Adrenal gland (tissue), 19 donors: ENCODE measurements at places on chromosomes 5 and 9.
A peak's percentile ranks its signal among the peaks of the same experiment; 100 is the strongest.

GRCh38 chr5:92328584-92329259 is 945.6 kb upstream of the ARRDC3 start:
- no peak for DNase-seq

GRCh38 chr5:96655085-96655484 is 7.1 kb upstream of the CAST start:
- no peak for DNase-seq

DNA sequence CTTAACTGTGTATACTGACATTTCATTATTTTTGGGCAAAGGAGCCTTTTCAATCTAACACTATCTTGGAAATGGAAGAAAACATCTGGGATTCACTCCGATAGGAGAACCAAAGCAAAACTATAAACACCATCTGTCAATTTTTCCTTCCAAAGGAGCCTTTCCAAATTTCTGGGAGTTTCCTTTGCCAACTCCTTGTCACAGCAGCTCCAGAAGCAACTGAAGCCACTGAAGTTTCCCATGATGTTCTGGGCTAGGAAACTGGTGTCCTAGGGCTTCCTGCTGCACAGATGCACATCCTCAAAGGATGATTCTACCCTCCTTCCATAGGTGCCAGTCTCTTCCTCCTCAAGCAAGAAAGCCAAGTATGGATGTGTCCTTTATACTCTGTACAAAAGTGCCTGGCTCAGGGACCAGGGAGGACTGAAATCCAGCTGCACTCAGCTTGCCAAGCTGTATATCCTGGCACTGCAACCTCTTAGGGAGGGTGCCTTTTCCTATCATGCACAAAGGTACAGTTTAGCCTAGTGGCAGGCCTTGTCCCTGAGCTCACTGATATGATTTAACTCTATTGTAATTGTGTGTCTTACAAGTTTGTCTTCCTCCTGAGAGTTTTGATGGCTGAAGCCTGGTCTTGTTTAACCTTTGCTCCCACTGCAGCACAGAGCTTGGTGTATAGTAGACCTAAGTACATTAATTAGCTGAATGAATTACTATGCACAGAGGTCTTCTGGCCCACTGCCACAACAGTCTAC is 8.4 kb upstream of the UBAP1 start:
- no peak for DNase-seq

DNA sequence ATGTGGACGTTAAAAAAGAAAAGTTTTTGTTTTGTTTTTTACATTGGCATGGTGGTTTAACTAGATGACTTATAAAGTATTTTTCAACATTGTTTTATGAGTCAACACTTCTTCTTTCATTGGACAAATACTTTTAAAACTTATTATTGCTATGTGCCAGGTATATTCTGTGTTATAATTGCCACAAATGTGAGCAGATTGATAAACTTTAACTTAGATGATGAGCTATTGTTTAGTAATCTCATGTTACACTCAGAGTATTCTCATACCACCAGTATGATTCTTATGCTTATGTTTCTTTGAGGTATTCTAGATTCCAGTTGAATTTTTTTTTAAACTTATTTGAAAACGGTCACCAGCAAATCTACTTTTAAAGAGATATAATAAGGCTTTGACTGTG is 60.3 kb downstream of the RASA1 start:
- DNase-seq = no peak

- no peak for DNase-seq
Observed at GRCh38 chr9:114114364-114114763, 15.3 kb upstream of the KIF12 start.

DNA sequence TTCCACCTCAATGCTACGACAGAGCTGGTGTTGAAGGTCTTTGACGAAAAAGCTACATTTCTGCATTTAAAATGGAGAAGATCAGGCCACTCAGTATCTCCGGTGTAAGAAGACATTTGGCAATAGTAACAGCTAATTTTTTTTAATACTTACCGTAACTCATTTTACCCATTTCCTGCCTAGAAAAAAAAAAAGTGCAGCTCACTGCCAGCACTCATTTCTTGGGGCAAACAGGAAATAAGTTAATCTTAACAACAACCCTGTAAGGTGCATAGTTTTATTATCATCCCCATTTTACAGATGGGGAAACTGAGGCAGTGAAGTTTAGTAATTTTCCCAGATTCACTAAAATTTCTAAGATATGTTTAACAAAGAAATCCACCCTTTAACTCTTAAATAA is 27.4 kb upstream of the KCNMB1 start:
- no peak for DNase-seq

DNA sequence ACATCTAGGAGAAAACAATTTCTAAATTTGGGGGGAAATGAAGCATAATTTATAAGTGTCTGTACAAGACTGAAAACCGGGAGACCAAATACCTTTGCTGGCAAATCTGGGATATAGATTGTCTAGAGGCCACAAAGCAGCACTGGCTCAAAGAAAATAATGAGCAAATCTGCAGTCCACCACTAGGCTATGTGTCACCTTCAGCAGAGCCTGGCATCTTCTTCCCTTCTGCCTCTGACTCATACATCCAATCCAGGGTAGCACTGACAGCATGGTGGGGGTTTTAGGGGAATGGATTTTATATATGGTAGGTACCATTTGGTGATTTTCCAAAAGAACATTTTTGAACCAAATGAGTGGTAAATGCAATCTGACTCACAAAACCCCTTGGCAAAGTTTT is 12.8 kb downstream of the FAM81B start:
- no peak for DNase-seq

- no peak for DNase-seq
Observed at GRCh38 chr9:82284758-82285157, 296.2 kb downstream of the SPATA31D1 start.

- DNase-seq = no peak
Observed at GRCh38 chr5:80048084-80048780, 13.1 kb downstream of the THBS4 start.

GRCh38 chr5:56819060-56819881 is 3.9 kb downstream of the MAP3K1 start:
- DNase-seq = no peak

DNA sequence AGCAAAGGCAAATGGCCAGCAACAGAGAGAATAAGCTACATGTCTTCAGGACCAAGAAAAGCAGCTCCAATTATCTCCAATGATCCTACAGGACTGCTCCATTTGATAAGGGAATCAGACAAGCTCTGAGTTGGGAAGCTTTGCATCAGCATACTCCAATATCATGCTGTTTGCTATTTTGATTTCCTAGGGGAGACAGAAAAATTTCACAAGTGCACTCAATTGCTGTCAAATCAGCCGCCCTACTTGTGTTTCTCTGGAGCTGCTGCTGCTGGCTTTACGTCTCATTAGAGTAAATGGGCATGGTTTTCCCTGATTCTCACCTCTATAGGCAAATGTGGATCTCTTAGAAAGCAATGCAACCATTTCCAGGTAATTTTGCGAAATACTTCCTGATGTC is 201.7 kb downstream of the PRELID2 start:
- DNase-seq = no peak

GRCh38 chr9:96453625-96454024 is 3.7 kb downstream of the HABP4 start:
- peak; percentile 20 for DNase-seq

- DNase-seq = no peak
Observed at GRCh38 chr9:112869917-112870316, 20.8 kb downstream of the SLC46A2 start.

GRCh38 chr9:105877721-105878120 is 183.4 kb downstream of the TMEM38B start:
- DNase-seq = no peak

DNA sequence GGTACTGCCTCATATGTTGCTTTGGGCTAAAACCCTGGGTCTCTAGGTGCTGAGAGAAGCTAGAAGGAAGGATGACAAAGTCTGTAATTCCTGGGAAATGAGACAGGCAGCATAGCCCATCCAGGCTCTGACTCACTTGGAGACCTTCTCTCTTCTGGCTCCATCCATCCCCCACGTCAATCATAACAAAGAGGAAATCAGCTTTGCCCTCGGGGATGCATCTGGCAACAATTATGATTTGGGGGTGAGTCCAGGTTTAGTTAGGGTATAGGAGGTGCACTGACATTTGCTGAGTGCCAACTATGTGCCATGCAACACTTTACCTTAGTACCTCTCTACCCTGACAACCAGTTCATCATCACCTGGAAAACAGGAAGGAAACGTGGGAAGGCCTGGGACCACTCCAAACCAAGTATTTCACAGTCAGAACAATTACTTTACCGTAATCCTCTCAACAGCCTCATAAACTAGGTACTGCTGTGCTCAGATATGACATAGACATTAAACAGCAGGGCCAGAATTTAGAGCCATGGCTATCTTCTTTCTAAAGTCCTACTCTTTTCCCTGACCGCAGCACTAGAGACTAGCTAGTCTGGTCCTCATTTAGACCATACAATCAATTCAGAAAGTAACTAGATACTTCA is 39.1 kb upstream of the GZMA start:
- no peak for DNase-seq

GRCh38 chr9:132969783-132970182 is 8.7 kb upstream of the GFI1B start:
- DNase-seq = no peak

GRCh38 chr5:56700711-56701110 is 114.6 kb upstream of the MAP3K1 start:
- no peak for DNase-seq

DNA sequence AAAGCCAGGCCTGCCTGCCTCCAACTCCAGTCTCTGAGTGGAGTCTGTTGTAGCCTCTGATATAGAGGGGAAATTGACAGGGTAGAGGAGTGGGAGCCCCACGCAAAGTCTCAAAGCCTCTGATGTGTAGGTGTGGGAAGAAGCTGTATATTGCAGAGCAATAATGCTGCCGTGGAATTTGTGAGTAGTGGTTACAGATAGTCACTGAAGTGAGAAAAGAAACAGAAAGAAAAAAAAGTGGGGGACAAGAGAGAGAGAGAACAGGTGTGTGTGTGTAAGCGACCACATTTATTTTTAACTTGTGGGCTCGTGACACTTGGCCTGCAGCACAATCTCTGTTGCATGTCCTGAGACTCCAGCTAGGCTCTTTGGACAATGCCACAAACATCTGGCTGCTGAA is 227.8 kb downstream of the NSG2 start:
- no peak for DNase-seq

DNA sequence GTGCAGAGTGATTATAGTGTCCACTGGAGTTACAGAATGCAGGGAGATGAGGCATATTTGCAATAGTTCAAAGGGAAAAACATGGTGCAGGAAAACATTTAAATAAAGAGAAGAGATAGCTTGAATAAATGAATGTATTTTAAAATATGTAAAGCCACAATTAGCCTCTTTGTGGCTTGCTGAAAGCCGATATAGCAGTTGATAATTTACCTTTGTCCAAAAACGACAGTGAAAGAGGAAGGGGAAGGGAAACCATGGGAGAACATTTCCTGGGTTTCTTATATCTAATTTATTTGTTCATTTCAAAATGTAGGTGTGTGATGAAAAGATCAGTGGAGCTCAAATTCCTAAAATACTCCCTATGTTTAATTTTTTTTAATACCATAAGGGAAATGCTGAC is 156.1 kb downstream of the DENND1A start:
- no peak for DNase-seq

DNA sequence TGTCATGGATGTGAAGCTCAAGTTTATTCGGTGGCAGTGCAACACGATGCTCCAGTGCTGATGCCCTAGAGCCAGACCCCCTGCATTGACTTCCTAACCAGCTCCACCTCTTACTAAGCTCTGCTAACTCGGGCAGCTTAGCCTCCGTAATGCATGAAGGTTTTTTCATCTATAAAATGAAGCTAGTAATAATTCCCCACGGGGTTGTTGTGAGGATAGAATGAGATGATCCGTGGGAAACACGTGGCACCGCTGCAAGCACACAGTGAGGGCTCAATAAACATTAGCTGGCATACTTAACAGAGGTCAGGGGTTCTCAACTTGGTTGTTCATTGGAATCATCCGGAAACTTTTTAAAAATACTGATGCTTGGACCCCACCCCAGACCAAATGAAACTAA is 6.8 kb downstream of the ENC1 start:
- no peak for DNase-seq

- DNase-seq = no peak
Observed at GRCh38 chr9:95085861-95086563, 231.5 kb downstream of the FANCC start.

DNA sequence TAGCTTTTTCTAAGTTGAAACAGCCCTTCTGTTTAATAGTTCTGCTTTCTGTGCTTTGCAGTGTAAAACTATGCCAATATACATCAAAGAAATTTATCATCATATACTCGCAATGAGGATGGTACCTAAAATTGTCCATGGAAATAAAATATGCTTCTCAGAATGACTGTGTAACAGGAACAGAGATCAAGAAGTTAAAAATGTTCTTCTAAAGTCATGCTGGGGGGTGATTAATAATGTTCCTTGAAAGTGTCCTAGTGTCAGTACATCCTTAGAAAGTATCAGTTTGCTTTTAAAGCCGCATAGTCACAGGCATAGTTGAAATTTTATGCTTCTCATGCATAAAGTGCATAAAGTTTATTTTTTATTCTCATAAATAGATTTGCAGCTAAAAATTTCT is 4.0 kb upstream of the LRRC70 start:
- no peak for DNase-seq

GRCh38 chr9:124222918-124223720 is 34.6 kb upstream of the NEK6 start:
- peak; percentile 88 for DNase-seq

DNA sequence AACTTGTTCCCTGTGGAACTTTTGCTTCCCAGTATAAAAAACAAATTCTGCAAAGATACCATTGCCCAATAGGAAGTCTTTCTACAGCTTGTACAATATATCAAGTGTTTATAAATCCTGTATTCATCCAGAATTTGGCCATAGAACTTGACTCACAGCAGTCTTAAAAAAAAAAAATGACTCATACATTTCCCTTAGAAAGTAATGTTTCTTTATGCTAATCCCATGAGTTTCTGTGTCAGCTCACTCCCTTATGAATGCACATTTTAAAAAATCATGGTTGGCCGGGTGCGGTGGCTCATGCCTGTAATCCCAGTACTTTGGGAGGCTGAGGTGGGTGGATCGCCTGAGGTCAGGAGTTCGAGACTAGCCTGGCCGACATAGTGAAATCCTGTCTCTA is 89.3 kb upstream of the DMRT1 start:
- DNase-seq = no peak

DNA sequence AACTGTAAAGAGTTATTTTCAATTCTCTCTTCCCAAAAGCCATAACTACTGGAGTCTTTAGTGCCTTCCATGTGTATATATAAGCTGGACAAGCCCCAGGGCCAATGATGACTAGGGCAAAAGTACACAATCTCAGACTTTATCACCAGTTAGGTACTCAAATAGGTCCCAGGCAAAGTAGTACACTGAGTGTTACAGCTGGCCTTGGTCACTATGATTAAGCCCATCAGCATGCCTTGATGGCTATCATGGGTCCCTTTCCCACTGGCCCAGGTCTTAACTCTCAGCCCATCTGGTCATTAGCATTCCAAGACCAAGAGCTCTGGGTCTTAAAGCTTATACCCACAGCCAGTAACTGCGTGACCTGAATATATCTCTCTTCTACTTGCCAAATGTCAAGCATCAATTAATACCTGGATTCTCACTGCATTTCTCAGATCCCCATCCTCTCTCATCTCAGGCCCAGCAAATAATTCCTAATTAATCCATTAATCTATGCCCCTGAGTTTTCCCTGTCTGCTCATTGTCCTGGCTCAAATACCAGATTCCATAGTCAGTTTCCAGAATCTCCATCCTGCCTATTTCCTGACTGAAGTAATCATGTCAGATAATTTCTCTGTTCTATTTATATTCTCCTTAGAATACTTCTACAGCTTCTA is 62.3 kb downstream of the NR6A1 start:
- no peak for DNase-seq
